GM18507 (cell line): ENCODE measurements at places on chromosomes 5 and 9.

DNA sequence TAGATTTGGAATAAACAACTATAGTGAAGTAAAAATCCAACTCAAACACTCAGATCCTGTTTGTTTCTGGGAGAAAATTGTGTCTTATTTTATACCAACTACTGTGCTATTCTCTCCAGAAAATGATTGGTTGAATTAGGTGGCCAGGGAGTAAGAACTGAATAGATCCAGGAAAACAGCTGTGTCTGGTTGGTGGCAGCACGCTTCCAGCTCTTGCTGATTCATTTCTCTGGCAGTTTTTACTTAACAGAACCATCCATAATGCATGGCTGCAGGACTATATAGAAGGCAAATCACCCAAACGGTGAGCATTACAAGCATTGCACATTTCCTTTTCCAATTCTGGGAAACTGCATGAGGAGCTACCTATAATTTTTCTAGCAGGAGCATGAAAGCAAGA lies 29.5 kb downstream of the DMAC1 start:
- DNase-seq = no peak

DNA sequence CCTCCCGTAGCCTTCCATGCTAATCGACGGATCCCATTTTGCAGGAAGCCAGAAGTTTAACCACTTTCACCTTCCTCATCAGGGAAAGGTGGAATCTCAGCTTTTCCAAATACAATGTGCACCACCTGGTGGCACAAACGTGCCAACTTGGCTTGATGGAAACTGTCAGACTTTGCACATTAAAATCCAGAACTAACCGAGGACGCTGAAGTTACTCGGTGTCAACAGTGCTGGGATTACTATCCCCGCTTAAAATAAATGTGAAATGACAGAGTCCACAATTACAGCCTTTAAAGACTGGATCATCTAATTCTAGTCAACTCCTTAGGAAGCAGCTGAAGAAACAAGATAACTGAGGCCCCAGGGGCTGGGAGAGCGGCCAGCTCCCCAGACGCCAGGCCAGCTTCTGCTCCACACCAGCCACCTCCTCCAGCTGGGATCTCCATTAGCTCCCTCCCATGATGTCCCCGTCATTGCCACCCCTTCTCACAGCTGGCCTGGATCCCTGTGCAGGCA lies 50.1 kb upstream of the RETREG1 start:
- DNase-seq = no peak

- DNase-seq = no peak
Observed at GRCh38 chr5:45252978-45253377, 443.2 kb downstream of the HCN1 start.

DNA sequence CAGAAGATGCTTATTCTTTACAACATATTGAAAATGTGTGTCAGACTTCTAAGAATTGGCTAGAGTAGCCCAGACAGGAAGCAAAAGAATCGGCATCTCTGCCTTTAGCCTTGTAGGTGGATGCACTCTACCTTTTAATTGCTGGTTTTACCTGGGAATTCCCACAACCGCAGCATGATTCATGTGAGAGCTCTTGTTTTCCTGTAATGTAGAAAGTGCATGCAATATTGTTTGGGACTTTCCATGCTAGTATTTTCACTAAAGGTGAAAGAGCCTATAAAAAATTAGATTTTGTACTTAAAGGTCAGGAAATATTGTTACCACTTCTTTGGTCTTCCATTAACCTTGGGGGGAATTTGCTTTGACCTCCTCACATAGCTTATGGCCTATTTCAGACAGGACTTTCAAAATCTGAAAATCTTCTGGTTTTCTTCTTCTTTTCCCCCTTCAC lies 89.8 kb downstream of the NTRK2 start:
- DNase-seq = no peak

- DNase-seq = no peak
Observed at GRCh38 chr5:42982107-42982622, 58.0 kb downstream of the ANXA2R start.

GRCh38 chr5:14174230-14174636 lies 31.1 kb downstream of the TRIO start:
- no peak for DNase-seq

GRCh38 chr5:43482490-43483297 lies 971 bp downstream of the TMEM267 start:
- no peak for DNase-seq

DNA sequence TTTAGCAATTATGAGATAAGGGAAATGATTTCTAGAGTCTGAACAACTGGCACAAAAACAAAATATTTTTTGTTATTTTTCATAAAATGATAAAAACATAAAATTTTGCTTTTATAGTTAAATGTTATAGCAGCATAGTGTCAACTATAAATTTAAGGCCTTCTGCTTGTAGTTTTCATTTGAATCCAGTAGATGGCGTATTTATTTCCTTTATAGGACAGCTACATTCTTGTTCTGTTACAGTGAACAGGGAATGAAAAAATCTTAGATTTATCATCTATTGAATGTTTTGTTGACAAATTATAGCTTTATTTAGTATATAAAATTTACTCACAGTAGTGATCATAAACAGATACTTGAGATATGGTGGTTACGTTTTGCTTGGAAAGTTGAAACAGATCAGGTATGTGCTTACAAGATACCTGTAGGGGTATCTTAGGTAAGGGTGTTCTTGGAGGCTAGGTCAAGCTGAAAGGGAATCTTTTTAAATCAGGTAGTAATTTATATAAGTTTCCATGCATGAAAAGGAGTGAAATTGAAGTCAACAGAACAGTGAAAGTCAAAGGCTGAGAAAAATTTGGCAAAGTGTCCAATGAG lies 239.3 kb upstream of the GRIN3A start:
- peak; percentile 0 for DNase-seq

DNA sequence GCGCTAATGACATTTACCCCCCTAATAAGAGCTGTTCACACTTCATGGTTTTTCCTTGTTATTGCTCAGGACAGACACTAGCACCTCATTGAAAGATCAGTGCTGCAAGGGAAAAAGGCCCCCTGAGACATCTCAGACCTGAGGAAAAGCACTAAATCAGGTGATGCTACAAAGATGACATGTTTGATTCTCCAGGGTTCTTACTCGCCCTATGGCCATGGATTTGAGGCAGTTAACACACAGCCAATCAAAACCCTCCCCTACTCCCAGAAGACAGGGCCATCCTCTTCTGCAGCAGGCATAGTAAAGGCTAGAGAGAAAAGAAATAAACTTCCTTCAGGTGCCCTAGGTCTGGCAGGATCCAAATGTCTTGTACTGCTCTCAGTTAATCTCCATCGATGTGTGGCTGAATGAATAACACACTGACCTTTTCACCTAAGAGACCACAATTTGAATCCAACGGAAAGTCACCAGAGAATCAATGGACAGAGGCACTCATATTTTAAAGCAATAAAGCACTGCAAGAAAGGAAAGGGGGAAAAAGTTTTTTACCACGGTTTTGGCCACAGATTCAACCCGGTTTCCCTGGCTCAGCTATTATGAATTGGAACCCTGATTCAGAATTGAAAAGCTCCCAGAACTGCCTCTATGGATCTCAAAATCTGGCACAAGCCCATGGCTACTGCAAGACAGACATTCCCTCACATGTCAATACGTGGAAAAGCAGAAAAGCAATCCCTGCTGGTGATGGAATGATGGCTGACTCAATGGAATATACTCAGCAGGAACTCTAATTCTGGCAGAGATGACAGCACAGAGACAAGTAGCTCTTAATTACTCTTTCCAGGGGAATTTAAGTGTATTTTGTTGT lies 329.5 kb downstream of the BNC2 start:
- no peak for DNase-seq

GRCh38 chr9:126599047-126599650 lies 14.6 kb upstream of the LMX1B start:
- no peak for DNase-seq
